ENCODE measurements at places on chromosomes 3 and 15.

- no peak for DNase-seq
These were observed 58.8 kb downstream of the TRPC1 start for GRCh38 chr3:142782616-142783015.

GRCh38 chr3:48042071-48042760 lies 26.0 kb upstream of the MAP4 start:
- no peak for DNase-seq

DNA sequence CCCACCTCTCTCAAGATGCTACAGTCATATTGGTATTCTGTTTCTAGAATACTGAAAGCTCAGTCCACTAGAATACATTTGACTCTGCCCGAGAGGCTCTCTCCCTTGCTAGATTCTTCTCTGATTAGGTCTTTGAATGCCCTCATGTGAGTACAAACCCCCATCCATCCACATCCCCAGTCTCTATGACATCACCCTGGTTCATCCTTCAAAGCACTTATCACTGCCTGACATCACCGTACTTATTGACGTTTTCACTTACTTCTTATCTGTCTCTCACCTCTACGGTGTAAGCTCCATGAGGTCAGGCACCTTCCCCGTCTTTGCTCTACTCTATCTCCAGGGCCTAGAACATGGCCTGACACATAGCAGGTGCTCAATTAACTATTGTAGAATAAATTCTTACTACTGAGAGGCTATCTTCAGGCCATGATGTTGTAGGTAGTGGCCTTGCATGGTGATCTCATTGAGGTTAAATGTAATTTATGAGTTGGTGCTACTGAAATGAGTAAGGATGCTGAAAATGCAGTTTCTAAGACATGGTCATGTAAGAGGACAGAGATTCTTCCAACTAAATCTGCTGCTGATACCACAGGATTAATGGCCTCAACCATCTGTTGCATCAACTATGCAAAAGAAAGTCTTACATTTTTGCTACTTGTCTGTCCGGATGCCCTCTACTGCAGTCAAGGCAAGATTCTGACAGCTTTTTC lies 26.8 kb downstream of the EOGT start:
- no peak for DNase-seq

DNA sequence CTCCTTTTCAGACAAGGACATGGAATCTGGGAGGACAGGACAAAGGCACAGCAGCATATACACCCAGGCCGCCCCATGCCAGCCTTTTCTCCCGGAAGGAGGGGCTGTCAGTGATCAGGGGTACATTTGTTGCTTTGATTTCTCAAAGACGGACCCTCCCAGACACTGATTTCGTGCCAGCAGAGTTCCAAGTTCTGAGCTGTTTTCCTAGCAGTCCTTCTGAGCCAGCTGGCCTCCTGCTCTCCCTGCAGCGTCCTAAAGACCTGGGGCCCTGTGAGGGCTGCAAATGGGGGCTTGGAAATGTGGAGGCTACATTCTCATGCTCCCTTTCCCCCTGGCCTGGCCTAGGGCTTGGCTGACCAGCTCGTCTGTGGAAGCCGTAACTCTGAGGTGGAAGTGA lies 22.3 kb downstream of the CTSH start:
- DNase-seq = no peak
